Stimulated activated CD8-positive, alpha-beta memory T cell treated with anti-CD3 and anti-CD28 coated beads, Interleukin-4, amount 100 ng/mL, for 1 hour (primary cell): ENCODE measurements at places on chromosomes 7 and 10.

DNA sequence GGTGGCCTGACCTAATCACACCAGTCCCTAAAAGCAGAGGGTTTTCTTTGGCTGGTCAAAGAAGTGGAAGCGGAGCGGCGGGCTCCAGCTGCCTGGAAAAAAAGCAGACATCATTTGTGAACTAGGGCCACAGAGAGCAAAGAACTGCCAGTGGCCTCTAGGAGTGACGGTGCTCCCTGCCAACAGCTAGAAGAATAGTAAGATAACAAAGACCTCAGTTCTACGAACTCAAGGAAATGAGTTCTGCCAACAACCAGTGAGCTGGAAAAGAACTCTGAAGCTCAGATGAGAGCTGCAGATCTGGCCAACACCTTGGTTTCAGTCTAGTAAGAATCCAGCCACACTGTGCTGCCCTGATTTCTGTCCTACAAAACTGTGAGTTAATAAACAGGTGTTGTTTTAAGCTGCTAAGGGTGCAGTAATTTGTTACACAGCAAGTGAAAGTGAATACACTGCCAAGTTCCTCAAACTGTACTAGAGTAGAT is 178.0 kb downstream of the SRPK2 start:
- no peak for DNase-seq

DNA sequence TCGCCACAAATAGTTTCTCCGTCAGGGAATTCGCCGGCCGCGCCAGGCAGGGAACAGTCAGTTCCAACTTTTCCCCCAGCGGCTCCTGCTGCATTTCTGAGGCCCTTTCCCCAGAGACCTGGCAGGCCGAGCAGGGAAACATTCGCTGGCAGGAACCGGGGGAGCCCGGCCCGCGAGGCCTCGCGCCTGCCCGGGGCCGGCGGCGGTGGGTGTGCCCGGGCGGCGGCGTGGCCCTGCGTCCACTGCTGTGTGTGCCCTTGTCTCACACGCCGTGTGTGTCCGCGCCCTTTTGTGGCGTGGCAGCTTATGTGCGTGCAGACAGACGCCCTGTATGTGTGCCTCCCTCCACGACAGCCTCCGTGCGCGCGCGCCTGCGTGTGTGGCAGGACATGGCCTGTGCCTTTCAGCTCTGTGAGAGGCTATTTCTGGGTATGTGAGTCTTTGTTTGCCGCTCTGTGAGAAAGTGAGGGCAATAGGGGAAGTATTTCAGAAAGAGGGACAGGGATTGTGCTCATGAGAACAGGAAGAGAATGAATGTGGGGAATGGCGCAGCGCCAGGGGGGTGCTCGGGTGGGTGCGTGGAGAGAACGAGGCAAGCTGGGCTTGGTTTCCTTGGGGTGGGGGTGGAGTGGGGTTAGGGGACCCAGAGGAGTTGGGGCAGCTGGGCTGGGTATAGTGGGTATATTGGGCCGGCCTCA is 689 bp upstream of the SMARCD3 start:
- no peak for DNase-seq

DNA sequence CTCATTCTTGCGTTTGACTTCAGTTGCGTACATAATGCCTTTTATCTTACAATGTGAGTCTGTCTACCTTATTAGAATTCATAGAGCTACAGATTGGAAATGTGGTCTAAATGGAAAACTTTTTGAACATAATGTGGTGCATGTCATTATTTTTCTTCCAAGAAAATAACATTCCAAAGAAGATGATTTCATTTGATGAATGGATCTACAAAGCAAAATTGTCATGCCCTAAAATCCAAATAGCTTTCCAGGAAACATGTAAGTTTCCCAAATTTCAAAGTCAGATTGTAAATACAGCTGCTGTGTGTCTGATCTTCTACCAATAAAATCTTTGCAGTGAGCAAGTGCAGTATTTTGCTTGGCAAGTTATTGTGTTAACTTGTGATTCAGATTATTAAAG is 101.8 kb upstream of the FZD8 start:
- no peak for DNase-seq

DNA sequence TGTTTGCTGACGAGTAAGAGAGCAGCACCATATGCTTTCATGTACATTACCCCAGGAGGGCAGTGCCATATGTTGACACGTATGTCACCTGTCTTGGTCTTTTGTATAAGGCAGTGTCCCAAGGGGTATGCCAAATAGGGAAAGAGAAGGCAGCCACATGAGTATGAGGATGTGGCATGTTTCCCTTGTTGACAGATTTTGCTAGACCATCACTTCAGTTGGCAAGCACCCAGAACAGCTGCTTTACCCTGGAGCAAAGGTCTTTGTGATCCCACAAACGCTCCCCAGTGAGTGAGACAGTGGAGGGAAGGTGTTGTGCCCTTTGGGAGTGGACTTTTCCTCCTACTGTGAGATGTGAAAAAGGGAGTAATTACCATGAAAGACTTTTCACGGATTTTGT is 350.1 kb downstream of the ETV1 start:
- DNase-seq = no peak

DNA sequence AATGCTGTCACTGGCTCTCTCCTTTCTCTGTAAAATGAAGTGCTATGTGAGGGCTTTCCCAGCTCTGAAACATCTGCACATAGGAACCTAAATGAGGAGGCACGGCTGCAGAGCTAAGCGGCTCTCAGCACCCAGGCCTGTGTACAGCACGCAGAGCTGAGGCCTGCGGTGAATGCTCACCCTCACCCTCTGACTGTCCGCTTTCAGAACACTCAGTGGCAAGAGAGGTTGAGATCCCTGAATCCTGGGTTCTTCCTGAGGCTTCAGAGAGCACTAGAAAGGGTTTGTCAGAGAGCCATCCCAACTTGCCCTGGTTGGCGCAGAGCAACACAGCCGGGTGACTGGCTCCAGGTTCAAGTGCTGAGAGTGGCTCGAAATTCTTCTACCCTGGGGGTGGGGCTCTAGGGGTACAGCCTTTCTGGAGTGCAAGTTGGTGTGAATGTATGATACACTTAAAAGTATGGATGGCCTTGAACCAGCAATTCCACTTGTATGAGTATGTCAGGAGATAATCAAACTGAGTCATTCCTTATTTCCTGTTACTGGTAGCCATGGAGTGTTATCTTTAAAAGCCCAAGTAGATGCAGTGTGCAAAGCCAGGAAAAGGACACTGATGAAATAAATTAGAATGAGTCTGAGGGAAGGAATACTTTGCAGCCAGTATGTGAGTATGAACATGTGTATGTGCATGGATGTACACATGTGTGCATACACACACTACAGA is 1.7 kb upstream of the CCDC201 start:
- DNase-seq = no peak

GRCh38 chr7:2705371-2706096 is 17.5 kb downstream of the AMZ1 start:
- no peak for DNase-seq

DNA sequence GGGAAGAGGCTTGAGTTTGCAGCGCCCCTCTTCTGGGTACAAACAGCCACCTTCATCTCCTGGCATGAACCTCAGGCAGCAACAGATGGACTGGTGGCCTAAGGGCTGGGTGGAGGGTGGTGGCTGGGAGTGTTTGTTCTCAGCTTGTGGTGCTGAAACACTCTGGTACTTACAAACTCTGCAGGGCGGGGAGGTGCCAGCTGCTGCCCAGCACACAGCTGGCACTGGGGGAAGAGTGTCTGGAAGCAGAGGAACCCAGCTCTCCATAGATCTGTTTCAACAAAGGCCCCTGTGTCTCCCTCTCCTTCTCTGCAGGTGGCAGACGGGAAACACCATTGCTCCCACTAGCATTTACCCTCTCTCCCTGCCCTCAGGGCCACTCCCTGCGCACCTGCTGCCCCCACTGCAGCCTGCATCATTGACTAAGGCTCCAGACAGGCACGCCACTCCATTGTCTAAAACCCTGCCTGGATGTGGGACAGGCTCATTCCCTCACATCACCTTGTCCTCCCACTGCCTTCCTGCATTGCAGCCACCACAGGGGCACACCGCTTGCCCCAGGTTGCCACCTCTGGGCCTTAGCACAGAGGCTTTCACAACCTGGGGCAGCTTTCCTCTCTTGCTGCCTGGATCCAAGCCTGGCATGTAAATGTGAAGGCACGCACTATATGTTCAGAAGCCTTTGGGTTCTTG is 6.5 kb downstream of the ARHGAP22 start:
- DNase-seq = no peak

- DNase-seq = no peak
These were observed 154.0 kb downstream of the SGMS1 start for GRCh38 chr10:50469778-50470193.

- no peak for DNase-seq
These were observed 21.7 kb downstream of the ADD3 start for GRCh38 chr10:110029450-110029849.

- no peak for DNase-seq
These were observed 128.8 kb downstream of the LHPP start for GRCh38 chr10:124590216-124591122.

DNA sequence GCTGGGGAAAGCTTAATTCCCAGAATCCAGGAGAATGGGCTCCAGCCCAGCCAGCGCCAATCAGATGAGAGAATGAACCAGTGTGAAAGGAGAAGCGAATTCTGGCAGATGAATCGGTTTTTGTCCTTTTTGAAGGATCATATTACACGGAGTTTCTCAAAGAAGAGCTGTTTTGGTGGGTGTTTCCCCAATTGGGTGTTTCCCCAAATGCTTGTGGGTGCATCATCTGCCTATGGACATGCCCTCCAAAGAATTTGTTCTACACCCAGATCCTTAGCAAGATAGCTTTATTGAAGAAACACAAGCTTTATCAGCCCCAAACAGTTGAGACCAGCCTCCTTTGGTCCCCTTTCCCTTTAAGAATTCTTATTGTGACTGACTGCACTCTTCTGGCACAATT is 186.5 kb upstream of the GPR26 start:
- no peak for DNase-seq

DNA sequence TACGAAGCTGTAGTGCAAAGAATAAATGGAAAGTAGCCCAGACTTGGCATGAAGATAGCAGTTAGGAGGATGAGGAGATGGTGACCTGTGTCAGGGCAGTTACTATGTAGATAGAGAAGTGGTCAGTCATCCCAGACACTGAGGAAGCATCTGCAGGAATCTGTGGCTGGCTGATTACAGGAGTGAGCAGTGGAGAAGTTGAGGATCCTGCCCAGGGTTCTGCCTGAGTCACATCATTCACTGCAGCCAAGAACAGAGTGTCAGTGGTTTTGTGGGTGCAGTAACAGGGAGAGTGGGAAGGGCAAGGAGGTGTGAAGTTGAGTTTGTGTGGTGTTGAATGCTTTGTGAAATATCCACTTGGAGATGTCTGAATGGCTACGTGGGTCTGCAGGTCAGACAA is 676.4 kb upstream of the NRP1 start:
- no peak for DNase-seq

- DNase-seq = no peak
These were observed 7.4 kb upstream of the XRCC2 start for GRCh38 chr7:152683297-152683696.

DNA sequence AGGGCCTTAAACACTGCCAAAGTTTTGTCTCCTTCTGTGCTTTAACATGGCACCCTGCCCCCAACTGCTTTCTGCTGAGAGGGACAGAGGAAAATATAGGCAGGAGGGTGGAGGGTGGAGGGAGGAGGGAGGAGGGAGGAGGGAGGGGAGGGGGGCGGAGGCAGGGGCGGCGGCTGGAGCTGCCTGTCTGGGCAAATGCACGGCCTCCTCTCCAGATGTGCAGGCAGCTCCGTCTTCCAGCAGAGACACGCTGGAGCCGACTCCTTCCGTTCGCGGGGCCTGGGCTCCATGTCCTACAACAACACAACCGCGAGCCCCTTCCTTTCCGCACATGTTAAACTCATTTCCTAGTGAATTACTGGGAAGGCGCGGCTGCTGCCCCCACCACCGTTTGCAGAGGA is 14.2 kb downstream of the EBF3 start:
- DNase-seq = no peak

- DNase-seq = no peak
These were observed 10.6 kb downstream of the LRIT2 start for GRCh38 chr10:84214612-84215235.

DNA sequence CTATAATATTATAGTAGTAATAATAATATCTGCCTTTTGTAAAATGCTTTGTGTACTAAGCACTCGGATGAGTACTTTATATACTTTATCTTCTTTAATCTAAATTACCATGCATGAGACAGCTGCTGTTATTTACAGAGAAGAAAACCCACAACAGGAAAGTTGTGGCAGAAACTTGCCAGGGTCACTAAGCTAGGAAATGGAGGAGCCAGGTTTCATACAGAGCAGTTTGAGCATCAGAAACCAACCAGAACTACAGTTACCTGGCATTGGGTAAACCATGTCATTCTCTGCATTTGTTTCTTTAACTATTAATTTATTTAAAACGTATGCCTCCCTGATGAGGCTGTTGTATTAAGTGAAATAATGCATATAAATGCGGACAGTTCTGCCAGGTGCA is 129.9 kb downstream of the CSTF2T start:
- DNase-seq = no peak

- DNase-seq = no peak
These were observed 85.8 kb upstream of the CUX1 start for GRCh38 chr7:101731502-101732084.

DNA sequence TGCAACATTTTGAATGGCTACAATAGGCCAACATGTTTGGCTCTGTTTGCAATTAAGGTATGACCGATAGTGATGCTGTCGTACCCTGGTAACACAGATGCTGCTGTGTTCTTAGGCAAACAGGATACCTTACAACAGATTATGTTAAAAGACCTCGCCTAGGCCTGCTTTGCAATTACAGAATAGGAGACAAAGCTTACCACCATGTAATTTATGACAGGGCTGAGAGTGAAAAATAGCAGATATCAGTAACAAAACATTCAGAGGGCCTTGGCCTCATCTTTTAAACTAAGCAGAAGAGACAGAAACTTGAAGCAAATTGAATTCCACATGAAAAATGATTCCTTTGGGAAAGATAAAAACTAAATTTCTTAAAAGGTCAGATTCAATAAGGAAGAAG is 29.4 kb upstream of the ABLIM1 start:
- DNase-seq = no peak

GRCh38 chr10:27601503-27601902 is 97.4 kb downstream of the RAB18 start:
- no peak for DNase-seq

DNA sequence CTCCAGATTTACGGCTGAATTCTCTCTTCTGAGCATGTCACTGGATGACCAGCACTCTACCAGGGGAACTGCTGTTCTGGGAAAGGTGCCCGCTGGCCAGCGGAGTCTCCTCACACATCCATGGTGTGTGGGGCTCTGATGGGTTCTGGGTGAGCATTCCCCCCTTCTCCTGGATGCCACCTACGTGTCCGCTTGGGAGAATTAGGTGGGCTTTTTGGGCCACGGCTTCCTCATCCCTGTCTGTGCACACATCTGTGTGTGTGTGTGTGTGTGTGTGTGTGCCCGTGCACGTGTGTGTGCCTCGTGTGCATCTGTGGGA is 163.0 kb downstream of the DNAJB6 start:
- DNase-seq = no peak

DNA sequence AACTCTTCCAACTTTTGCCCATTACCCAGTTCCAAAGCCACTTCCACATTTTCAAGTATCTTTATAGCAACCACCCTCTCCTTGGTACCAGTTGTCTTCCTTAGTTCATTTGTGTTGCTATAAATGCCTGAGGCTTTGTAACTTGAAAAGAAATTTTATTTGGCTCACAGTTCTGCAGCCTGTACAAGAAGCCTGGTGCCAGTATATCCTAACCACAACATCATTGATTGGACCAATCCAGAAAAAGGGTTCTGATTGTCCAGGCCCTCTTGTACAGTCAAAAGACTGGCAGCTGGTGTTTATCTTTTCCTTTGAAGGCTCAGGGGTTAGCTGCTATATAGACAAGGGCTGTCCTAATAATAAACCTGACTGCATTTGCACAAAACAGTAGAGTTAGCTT is 21.1 kb upstream of the ABCC2 start:
- DNase-seq = no peak
